Thoracic aorta (tissue), 2 donors: ENCODE measurements at places on chromosomes 13 and 19.

- H3K27ac ChIP-seq: no peak overlapping the region
- no peaks in the 10 kb centered on the region for H3K4me1 ChIP-seq
- no peaks in the 10 kb centered on the region for H3K36me3 ChIP-seq
- no peaks in the 10 kb centered on the region for H3K27me3 ChIP-seq
Observed at GRCh38 chr13:98843482-98843877, 91.0 kb upstream of the SLC15A1 start.

DNA sequence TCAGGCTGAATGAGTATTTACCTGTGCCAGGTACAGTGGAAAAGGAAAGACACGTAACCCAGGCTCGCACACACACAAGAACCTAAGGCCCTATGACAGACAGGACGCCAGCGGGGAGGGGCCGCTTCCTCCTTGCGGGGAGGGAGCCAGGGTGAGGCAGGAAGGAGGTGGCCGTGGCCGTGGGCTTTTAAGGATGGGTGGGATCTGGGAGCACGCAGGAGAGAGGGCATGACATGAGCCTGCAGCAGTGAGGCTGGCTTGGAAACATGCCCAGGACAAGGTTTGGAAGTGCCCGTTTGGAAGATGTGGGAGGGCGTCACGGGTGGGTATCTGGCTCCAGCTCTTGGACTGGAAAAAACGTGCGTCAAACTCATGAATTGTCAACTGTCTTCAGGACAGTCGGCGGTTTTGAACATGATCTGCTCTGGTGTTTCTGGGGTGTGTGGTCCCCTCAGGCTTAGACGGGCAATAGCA lies 20.1 kb downstream of the SH3GL1 start:
- no peak overlapping the region for H3K27ac ChIP-seq
- no peaks in the 10 kb centered on the region for H3K27me3 ChIP-seq
- H3K36me3 ChIP-seq: no peaks in the 10 kb centered on the region
- peaks cover 22% of the 10 kb centered on the region for H3K4me1 ChIP-seq
- no peak for DNase-seq
- H3K4me3 ChIP-seq: no peak overlapping the region

DNA sequence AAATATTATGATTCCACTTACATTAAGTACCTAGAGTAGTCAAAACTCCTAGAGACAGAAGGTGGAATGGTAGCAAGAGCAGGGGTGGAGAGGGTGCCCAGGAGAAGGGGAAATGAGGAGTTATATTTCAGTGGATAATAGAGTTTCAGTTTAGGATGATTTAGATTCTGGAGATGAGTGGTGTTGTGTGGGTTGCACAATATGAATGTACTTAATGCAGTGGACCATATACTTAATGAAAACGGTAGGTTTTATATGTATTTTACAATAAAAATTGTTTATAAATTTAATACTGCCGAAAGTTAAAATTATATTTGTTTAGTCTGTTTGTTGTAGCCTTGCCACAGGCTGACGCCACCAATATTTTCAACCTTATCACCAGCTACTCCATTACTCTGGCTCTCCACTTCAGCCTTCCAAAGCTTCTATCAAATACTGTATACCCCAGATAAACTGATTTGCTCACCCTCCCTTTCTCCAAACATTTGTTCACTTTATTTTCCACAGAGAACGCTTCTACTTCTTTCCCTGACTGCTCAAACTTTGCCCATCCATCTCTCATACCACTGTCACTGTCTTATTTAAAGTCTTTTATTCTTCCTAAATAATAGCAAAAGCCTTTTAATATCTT lies 1.4 kb upstream of the RBM26 start:
- no peak overlapping the region for H3K4me3 ChIP-seq
- no peaks in the 10 kb centered on the region for H3K27me3 ChIP-seq
- peaks cover 33% of the 10 kb centered on the region for H3K4me1 ChIP-seq
- no peak for DNase-seq

DNA sequence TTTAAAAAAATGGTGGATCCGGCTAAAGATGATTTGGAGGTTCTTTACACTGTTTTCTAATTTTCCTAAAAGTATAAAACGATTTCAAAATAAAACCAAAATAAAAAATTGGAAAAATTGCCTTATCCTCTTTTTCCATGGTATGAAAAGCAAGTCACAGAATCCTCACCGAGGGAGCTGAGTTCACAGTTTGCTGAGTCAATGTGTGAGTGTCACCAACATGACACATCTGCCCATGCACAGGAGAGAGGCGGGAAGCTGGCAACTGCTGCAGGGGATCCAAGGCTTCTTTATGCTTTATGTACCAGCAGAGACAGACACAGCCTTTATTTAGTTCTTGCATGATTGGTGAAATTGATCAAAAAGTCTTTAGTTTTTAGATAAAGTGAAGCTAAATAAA lies 157.8 kb downstream of the TNFSF13B start:
- DNase-seq: no peak
- H3K27ac ChIP-seq: no peak overlapping the region
- no peaks in the 10 kb centered on the region for H3K27me3 ChIP-seq
- H3K4me3 ChIP-seq: no peak overlapping the region

GRCh38 chr19:14006766-14007562 lies 844 bp upstream of the RFX1 start:
- no peak for DNase-seq
- H3K4me3 ChIP-seq: peak overlapping the region; percentile 93
- H3K27ac ChIP-seq: peak overlapping the region; percentile 99
- H3K36me3 ChIP-seq: no peaks in the 10 kb centered on the region

DNA sequence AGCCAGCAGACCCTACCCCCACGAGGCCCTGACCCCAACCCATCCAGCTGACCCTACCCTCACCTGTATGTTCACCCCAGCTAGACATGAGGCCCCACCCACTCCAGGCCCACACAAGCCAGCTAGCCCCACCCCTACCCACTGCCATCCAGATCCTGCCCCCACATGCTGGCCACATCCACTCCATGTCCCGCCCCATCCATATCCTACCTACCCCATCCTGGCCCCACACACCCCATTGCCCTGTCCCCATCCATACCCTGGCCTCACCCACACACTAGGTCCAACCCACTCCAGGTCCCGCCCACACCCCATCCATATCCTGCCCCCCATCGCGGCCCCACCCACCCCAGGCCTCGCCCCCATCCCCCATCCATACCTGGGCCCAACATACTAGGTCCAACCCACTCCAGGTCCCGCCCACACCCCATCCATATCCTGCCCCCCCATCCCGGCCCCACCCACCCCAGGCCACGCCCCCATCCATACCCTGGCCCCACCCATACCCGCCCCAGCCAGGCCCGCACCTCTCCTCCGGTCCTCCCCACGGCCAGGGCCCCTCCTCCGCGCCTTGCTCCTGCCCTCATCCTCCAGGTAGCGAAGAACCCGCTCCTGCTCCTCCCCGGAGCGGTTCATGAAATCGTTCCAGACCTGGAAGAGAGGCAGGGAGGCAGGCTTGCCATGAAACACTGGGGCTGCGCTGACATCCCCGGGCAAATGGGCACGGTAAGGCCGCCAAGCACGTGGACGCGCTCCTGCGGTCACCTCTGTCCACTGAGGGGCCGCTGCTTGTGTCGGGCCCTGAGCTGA lies 7.2 kb downstream of the RNU6-9 start:
- DNase-seq: no peak
- H3K4me3 ChIP-seq: no peak overlapping the region
- no peak overlapping the region for H3K27ac ChIP-seq
- H3K27me3 ChIP-seq: no peaks in the 10 kb centered on the region
- H3K4me1 ChIP-seq: no peaks in the 10 kb centered on the region
